ENCODE measurements at places on chromosomes 5 and 9.

- no peak for DNase-seq
These were observed 72.3 kb upstream of the ANXA1 start for GRCh38 chr9:73079326-73079725.

DNA sequence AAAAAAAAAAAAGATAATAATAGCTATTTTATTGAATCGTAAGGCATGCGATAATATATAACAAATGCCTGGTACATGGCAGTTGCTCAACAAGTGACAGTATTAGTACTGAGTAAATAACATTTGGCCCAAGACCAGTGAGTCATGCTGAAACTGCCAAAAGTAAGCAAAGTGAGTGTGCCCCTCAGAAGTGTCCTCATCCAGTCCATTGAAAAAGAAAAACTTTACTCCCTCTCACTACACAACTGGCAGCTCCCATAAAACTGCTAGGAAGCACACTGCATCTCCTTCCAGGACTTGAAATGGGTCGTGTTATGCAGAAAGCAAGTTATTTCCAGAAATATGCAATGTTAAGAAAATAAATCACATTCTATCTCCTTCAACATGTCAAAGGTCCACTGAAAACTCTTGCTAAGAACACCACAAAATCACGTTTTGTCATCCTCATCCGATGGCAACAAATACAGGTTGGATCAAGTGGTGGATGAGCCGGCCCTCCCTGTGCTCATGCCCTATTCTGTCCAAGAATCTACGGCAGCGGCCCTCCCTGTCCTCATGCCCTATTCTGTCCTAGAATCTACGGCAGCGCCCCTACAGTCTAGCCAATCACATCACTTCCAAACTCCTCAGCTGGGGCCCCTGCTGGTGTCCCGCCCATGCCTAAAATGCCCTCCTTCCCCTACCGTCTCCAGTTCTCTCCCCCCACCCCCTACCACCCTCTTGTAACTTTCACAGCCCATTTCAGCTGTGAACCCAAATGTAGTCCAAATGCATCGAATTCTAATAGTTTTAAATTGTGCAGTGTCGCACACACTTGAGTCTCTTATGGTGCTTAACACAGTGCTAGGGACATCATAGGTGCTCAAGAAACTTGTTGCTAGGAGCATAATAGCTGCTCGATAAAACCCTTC is 12.5 kb downstream of the PTCH1 start:
- no peak for DNase-seq

DNA sequence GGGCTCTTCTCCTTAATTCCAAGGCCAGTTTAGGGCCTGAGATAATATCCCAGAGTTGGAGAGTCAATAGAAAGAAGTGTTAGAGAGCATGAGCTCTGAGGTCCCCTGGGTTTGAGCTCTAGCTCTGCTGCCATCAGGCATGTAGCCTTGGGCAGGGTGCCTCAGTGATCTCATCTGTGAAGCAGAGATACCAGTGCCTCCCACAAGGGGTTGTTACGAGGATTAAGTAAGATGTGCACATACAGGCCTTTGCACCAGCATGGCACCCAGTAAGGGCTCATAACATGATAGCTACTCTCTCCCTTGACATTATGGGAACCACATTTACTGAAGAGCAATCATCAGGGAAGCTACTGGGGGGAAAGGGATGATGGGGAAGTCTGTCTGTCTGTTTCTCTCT is 265.7 kb downstream of the HSPA4 start:
- no peak for DNase-seq

DNA sequence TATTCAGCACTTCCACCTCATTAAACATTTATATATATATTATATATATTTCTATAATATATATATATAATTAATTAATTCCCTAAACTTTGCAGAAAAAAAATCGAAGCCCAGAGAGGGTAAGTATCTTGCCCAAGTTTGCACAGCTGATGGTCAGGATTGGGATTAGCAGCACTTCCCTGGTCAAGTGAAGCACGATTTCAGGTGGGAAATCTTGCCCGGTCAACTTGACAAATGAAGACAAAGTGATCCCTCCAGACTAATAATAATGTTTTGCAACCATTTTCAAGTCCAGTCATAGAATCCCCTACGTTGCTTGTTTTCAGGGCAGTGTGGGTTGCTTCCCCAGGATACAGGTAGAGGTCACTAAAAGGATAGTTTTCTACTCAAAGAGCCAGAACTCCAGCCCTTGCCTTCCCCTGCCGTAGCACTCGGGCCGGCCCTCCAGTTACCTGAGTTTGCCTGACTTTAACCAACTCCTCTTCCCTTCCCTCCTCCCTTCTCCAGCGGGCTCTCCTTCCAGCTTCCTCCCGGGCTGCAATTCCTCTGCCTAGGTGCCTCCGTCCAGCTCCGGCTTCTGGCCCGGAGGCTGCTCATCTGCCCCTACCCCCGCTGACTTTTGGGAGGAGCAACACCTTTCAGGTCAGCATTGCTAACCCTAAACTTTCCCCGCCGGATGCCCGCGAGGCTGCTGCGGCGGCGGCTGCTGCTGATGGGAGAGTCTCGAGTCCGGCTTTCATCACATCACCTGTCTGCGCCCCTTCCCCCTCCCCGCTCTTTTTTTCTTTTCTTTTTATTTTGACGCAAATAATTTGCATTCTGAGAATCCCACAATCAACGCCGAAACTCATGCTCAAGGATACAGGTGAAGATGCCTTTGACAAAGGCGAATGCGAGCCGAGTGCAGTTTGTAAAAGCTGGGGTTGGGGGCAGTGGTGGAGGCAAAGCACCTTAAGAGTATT is 930 bp downstream of the PRLR start:
- peak; percentile 5 for DNase-seq

DNA sequence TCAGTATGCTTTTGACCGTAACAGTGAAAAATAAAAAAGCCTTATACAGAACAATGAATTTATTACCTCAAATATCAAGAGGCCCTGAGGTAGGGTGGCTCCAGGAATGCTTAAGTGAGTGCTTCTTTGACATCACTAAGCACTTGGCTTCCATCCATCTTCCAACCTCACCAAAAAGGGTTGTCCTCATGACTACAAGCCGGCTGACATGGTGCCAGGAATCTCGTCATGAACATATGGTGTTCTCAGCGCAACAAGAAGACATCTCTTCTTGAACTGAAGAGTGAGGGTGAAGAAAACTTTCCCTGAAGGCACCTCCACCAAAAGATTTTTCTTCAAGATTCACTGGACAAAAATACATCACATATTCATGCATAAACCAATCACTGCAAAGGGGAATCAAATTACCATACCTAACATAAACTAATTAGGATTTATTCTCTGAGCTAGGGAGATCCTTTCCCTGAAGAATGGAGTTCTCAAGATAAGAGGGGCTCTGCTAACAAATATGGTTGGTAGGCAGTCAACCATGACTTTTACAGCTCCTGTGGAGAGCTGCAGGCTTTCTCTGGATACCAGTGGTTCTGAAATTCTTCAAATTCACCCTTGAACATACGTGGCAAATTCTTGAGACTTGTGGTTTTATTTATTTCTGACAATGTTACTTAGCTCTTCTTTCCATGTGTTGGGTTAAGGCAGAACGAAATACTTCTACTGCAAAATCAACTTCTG is 49.5 kb downstream of the AGXT2 start:
- DNase-seq: peak; percentile 89

- DNase-seq: peak; percentile 85
These were observed at the start of gene DPM2 for GRCh38 chr9:127937388-127938297. Gene DPM2 (minus strand): TSS chr9:127937854. CDS start chr9:127937820, 34 bp downstream.

GRCh38 chr5:76351577-76351976 is 51.5 kb upstream of the IQGAP2 start:
- no peak for DNase-seq

- DNase-seq: no peak
These were observed 2.9 kb downstream of the KCNV2 start for GRCh38 chr9:2720179-2720654.

DNA sequence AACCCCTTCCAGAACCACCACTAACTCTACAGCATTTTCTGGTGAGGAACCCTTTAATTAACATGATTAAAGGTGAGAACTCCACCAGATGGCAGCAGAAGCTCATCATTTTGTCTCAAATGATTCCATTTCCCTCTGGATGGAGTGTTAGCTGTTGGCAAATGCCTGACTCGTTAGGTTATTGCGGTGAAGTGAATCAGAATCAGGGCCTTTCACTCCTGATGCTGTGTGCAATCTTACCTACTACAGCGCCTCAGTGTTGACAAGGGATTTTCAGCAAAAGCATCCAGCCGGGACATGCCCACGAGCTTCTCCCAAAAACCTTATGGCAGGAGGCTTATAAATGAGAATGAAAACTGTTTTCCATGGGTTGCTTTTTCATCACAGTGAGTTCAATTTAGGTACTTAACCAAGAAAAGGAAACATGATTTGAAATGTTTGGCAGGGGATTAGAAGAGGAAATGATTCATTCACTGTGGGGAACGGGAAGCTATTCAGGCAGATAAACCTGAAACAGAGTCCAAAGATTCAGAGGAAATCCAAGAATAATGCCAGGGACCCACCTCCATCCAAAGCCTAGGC is 48.0 kb upstream of the CAST start:
- DNase-seq: peak; percentile 94

DNA sequence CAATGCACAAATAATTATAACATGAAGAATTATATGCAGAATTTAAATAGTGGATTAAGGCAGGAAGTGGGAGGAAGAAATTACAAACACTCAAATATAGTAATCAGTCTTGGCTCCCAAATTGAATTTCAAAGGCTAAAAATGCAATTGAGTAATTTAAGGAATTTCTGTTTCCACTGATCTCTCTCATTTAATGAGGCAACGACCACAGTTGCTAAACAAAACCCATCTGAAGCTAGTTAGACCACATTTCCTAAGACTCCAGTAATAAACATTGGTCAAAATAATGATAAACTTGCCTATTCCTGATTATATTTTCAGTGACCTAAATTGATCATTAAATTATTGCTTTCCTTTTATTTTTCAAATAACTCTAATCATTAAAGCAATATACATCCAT is 174.3 kb upstream of the GRIN3A start:
- no peak for DNase-seq

DNA sequence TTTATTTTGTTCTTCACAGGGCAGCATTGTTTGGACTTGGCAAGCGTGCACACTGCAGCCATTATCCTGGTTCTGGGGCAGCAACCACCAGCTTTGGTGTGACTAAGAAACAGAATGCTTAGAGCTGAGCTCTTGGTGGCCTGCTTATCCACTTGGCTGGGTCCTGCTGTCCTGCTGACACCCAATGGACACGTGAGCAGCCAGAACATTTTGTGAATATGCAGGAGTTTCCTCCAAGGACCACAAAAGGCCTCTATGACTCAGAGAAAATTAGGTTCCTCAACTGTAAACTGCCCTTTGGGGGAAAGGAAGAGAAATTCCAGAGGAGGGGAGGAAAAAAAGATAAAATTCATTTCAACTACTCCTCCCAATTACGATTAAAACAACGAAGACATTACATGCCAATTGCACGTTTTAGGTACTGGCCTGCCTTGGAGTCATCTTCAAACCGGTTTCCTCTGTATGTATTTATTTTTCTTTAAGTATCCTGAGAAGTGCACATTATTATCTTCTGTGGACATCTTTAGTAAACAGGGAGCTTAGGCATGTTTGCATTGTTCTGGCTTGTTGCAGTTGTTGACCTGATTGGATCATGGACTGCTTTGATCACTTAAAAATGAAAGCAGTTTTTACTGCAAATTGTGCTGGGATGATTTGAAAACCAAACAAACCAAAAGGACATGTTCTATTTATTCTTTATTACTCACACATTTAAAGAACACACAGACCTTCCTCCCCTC is 82.3 kb upstream of the TLE4 start:
- DNase-seq: peak; percentile 40

DNA sequence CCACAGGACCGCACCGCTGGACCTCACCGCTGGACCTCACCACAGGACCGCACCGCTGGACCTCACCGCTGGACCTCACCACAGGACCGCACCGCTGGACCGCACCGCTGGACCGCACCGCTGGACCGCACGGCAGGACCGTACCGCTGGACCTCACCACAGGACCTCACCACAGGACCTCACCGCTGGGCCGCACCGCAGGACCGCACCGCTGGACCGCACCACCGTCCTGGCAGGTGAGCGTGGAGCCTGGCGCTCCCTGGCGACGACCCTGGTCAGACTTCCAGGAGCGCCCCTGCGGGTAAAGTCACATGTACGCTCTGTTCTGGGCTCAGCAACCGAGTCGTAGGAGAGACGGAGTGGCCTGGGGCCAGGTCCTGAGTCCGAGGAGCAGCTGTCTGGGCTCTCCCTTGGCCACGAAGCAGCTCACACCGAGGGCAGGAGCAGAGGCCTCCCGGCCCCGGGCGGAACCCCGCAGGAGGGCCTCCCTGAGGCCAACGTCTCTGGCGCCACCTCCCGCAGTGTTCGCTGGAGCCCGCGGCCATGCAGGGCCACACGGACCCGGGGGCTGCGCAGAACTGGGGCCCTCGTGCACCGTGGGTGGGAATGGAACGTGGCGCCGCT is 30.5 kb downstream of the MRPL36 start:
- DNase-seq: no peak

DNA sequence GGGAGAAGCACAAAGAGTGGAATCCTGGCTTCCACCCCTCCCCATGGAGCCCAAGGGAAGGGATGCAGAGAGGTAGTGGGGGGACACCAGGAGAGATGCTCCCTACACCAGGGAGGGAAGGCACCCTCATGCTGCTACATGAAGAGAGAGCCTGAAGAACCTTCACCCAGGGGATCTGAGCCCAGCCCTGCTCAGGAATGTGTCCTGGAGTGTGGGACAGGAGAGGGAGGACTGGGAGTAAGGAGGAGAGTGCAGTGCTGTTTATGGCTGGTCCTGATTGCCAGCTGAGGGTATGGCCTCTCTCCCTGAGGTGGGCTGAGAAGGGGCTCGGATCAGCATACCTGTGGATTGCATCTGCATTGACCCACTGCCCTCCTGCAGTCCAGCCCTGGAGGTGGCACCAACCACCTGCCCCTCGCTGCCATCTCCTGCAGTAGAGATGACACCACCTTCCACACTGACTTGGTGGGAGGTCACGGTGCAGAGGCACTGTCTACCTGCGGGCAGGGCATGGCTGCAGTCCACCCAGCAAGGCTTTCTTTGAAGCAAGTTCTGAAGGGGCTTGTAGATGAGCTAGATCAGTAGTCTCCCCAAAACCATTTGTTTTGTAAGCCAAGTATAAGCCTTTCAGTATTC is 114.9 kb upstream of the SLC25A48 start:
- DNase-seq: no peak

DNA sequence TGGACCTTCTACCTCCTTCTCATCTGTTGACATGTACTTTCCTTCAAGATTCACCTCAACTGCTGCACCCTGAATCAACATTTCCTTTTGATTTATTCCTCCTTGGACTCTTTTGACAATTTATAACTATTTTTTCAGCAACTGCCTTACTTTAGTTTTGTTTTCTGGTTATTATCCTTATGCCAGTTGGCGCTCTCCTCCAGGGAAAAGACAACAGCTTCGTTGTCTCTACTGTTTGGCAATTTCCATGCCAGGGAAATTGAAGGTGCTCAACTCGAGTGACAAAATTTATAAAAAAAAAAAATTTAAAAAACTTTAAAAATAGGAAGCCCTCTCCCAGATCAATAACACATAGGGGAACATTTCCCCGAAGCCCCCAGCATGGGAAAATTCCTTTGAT is 549.2 kb upstream of the DMAC1 start:
- DNase-seq: no peak

Measured in fibroblast of upper back skin (primary cell).